NCI-H446 treated with DMSO at 0.1 percent for 48 hours (cell line): ENCODE measurements at places on chromosomes 3 and 15.

DNA sequence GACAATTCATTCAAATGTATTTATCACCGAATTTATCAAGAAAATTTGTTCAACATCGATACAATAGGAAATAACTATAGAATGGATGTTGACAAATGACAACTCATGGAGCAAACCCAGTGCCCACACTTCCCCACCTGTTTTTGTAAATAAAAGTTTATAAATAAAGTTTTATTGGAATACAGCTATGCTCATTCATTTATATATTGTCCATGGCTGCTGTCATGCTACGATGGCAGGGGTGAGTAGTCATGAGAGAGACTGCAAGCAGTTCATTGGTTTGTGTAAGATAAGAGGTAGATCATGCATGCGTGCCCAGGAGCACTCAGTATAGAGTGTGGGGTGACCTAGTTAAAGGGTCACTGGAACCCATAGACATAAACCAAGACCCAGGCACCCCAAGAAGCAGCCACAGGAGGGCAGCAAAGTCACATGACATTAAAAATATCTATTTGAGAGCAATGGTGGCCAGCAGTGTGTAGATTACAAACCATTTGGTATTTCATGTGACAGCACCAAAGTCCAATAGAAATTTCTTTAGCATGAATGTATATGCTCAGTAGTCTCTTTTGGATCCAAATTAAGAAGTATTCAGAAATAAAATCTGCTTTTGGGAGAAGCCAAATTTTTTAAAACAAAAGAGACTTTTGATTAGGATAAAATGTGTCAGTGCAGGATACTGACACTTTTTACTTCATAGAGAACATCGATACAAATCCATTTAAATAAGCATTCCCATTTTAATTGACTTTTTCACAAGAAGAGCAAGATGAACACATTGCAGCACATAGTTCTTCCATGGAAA is 794.8 kb downstream of the MCTP2 start:
- DNase-seq: no peak

- no peak for DNase-seq
Observed at GRCh38 chr15:101556273-101556672, 66.8 kb upstream of the PCSK6 start.

DNA sequence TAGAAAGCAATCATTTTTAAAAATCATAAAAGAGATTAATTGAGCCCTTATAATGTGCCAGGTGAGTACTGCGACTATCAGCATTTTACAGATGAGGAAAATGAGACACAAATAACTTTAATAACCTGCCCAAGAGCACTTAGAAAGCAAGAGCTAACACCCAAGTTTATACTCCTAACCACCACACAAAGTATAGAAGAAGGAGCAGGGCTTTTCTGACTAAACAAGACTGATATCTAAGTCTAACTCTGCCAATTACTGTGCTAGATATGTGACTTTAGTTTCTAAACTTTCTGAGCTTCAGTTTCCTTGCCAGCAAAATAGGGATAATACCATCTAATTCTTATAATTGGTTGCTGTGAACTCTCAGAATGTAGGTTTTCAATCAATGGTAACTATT is 47.7 kb downstream of the TNIK start:
- no peak for DNase-seq

- DNase-seq: no peak
Observed at GRCh38 chr3:45737234-45737633, 48.0 kb downstream of the SACM1L start.

DNA sequence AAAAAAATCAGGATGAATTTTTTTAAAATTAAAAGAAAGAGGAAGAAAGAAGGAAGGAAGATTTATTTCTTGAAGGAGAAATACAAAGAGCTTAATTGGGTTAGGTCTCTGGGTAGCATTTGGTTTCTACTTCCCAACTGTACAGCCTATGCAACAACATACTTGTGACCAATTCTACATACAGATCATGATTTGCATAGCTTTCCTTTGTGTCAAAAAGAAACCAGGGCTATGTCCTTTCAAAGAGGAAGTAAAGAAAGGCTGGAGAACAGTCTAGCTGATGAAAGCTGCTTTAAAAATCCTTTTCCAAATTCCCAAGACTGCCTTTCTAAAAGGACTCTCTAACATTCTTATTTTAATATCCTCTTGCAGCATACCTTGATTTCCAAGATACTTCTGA is 6.1 kb upstream of the HGD start:
- DNase-seq: no peak

GRCh38 chr15:90221246-90221900 is 12.4 kb downstream of the CIB1 start:
- peak; percentile 64 for DNase-seq

DNA sequence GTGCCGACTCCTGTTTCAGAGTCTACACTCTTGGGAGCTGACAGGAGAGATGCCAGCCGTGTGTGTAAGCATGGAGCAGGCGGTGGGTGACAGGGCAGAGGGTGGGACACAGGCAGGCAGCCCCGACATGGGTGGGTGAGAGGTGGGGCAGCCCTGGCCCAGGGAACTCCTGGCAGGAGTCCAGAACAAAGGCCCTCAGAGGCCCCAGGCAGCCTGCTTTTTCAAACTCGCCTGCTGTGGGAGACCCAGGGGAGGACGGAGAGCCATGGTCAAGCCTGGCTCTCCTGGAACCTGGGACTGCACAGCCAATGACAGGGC is 29.3 kb upstream of the SLC41A3 start:
- no peak for DNase-seq

DNA sequence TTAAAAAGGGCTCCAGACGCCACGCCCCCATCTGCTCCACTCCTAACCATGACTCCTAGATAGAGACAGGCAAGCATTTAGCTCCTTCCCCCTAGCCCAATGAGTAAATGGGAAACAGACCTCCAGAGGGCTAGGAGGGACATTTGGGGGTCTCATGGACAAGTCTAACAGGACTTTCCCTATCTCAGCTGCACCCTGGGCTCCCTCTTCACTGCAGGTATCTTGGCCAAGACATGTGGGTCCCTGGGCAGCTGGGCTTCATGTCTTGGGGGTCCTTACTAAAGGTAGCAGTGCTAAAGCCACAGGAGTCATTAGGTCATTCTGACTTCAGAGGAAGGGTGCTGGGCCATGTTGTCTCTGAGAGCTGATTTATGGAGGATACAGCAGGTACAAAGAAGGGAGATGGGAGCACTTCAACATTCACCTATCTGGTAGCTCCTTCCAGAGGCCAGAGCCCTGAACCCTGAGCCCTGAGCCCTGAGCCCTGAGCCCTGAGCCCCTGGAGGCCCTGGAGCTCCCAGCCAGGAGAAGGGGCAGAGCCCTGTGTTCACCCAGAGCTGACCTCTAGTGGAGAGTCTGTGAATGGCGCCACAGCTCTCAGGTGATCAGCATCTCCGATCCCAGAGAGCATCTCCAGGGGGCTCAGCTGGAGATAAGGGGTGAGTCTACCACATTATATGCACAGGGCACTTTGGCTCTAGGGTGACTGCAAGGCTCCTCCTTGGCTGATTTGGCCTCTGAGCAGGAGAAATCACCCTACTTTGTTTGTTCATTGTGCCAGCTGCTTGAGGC is 40.1 kb upstream of the EPHB1 start:
- no peak for DNase-seq

DNA sequence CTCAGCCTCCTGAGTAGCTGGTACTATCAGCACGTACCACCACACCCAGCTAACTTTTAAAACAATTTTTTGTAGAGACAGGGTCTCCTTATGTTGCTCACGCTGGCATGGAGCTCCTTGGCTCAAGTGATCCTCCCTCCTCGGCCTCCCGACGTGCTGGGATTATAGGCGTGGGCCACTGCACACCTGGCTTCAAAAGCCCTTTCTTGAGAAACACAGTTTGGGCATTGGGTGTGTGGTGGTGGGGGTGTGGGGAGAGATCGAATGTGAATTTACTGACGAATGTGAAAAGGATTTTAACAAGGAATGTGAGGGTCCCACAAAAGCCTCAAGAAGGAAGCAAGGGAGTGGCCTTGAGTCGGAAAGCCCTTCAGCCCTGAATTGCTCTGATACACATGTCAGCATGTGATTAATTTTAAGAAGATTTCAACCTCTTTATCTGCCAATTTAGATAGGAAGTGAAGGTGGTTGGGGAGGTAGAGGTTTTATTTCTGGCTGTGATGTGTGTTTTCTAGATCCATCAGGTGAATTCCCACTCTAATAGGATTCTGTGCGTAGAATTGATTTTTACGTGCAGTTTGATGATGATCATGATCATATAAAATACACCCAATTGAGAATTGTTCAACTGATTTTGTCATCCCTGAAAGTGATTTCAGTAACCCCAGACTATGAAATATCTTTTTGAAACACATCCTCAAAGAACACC is 1.1 kb downstream of the CCR4 start:
- DNase-seq: no peak

DNA sequence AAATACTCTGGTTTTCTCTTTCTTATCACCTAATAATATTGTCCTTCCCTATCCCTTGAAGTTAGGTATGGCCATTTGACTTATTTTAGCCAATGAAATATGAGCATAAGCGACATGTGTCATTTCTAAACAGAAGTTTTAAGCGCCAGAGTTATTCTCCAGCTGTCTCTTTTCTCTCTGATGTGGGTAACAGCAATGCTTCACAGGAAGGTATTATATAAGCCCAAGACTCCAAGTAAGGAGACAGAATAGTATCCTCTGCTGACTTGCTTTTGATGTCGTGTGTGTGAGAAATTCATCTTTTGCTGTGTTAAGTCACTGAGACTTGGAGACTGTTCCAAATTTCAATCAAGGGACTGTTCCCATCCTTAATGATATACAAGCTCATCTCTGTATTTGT is 224.6 kb upstream of the NECTIN3 start:
- DNase-seq: no peak

- no peak for DNase-seq
Observed at GRCh38 chr3:162992741-162993140, 1496.1 kb downstream of the OTOL1 start.

- no peak for DNase-seq
Observed at GRCh38 chr15:26325495-26325894, 447.4 kb downstream of the GABRB3 start.

DNA sequence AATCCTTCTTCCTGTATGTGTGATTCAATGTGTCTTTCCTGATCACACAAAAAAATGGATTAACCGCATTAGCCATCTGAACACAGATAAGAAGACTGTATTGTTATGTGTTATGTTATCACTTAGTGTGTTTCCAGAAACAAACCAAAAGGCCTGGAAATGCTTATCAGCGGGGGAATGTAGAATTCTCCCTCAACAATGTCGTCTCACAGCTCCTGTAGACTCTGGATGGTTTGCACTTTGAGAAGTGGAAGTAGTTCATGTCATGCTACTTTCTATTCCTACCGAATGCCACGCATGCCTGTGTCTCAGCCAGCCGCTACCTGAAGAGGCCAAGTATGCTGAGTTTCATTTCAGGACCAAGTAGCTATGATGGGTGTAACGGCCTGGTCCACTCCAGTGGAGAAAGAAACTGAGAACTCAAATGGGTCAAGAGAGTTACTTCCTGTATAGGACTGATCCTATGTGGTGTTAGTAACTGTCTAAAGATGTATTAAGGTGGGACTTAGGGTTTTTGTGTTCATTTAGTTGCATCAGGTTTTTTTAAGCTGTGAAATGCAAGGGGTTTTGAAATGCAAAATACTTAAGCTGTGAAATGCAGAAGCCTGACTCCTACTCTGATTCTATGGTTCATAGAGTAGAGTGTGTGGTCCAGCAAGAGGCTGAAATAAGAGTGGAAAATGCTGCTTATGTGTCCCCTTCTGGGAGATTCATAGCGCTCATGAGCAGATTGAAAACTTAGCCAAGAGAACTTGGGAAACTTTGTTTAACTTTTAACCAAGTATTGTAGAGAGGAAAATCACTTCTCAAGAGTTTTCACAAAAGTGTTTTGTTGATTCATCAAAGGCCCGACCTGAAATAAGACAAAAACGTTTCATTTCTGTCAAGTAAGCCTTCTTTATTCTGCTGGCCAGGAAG is 118.5 kb upstream of the LMOD3 start:
- DNase-seq: no peak

- DNase-seq: no peak
Observed at GRCh38 chr3:122576174-122576940, 1.1 kb upstream of the PARP15 start.

- no peak for DNase-seq
Observed at GRCh38 chr3:161471211-161471610, 25.4 kb upstream of the OTOL1 start.

GRCh38 chr15:52834379-52834778 is 44.2 kb upstream of the ONECUT1 start:
- no peak for DNase-seq

DNA sequence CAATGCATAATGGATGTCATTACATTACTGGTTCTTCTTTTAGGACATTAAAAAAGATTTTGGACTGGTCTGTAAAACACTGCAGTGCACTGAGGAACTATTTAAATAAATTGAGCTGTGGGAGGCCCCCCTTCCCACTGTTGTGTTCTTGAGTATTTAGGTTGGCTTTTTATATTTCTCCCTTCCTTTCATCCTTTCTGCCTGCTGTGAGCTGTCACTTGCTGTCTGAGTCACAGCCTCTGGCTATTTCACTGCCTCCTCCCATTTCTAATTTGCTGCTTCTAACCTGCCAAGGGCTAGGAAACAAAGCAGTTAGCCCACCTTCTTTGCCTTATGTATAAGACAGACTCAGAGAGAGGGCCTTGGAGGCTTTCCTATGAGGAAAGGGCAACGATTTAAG is 89.0 kb upstream of the FNDC3B start:
- DNase-seq: peak; percentile 27

GRCh38 chr15:80202641-80203360 is 49.2 kb downstream of the CTXND1 start:
- no peak for DNase-seq

DNA sequence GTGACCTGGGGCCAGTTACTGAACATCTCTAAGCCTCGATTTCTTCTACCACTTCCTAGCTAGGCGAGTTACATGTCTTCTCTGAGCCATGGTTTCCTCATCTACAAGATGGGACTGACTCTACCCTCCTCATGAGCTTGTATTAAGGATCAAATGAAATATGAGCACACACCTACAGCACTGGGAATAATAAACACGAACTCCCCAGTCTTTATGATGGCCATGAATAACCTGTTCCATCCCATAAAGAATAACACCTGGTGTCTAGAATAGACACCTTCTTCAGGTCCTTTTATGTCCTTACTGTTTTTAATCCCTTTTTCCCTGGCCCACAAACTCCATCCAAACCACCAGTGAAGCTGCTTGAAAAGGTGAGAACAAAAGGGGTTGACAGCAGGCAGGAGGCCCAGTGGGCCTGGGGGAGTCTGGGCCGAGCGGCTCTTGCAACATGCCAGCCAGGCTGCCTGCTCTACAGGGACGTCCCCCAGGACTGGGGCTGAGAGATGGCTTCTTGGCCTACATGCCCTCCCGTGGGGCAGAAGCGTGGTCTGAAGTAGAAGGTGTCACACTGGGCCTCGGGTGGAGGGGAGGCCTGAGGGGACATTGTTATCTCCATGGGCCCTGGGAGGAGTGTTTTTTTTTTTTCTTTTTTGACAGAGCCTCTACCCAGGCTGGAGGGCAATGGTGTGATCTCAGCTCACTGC is 178.2 kb downstream of the RAB11A start:
- DNase-seq: no peak
